ENCODE measurements at places on chromosomes 3 and 15.

DNA sequence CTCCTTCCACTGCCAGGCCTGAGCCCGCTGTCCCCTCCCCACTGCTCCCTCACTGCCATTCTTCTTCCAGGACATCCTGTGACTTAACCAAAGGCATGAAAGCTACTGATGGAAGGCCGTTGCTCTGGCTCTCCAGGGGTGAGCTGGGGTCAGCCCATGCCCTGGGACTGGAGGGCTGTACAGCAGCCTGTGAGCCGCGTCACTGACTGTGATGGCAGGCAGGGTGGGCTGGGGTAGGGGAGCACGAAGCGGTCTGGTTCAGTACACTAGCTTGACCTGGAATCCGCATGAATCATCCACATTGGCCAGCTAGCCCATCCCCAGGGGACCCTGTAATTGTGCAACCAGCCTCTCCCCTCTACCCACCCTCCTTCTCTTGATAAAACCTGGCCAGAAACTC, 30.8 kb downstream of the CORO2B start:
- DNase-seq: no peak

DNA sequence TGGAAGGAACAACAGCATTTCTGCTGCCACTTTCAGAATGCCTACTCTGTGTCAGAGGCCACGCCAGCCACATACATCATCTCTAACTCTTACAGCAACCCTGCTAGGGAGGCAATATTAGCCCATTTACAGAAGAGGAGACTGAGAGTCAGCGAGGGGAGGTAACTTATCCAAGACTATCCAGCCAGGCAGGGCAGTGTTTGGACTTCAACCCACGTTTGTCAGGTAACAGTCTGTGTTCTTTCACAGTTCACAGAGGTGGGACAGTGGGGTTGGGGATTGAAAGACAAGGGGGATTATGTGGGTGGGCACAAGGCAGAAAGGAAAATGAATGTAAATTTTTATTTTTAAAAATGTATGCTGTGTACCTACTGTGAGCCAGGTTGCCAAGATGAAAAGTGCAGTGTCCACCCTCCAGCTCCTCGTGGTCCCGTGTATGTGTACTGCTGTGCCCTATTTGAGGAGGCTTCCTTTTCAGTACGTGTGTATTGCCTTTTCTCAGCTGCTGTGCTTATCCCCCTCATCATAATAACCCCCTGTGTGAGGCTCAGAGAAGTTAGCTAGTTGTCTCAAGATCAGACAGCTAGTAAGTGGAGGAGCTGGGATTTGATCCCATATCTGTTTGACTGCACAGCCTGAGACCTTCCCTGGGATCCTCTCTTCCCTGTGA, 16.5 kb upstream of the ATP2B2 start:
- no peak for DNase-seq

DNA sequence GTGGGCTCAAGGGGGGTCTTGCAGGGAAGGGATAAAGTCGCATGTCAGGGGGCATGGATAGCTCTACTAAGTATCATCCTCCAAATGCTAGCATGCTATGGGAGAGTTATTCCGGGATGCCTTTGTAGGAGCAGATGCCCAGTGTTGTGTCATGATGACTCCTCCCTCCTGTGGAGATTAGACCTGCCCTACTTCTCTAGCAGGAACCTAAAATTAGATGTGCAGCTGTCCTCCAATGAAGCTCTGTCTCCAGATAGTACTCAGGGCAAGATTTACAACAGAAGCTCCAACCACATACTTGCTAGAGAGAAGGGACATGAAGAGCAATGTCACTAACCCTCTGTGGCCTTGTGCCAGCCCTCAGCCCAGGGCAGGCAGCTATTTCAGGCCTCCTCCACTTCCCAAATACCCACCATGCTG, 82.5 kb downstream of the AGBL1 start:
- no peak for DNase-seq

DNA sequence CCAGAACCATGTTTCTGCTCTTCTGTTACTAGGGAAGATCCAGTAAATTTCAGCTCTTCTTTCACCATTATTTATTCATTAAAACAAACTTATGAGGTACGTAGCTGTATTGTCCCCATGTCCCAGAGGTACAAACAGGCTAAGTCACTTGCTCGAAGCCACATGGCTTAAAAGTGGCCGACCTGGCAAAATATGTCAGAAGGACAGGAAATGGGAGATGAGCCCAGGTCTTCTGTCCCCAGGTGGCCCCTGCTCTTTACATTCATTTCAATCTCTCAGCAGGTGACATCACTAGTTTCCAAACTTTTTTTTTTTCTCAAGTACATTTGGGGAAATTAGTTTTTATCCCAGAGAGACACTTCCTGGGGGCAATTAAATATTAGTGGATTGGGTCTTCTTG, 34.1 kb upstream of the LPP start:
- no peak for DNase-seq

GRCh38 chr3:151625086-151625485, 108.6 kb upstream of the AADACL2 start:
- DNase-seq: no peak

- no peak for DNase-seq
Observed at GRCh38 chr3:41320953-41321641, 121.8 kb downstream of the CTNNB1 start.

- peak; percentile 5 for DNase-seq
Observed at GRCh38 chr3:140051019-140051957, 116.3 kb downstream of the CLSTN2 start.

DNA sequence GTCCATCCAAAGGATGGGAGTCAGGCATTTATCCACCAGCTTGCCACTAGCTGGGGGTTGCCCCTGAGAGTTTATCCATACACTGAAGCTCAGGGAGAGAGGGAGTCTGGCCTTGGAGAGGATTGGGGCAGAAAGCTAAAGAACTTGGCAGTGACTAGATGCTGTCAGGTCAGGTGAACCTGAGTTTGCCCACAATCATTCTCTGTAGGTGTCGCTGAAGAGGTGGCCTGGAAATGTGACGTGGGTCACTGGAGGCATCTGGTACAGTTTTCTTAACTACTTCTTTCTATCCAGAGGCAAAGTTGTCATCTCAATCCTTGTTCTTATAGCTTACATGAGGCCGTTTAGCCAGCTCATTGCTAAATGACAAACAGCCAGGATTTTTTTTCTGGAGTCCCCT, 298.0 kb upstream of the CTNNB1 start:
- no peak for DNase-seq

GRCh38 chr15:25718597-25718996, 144.5 kb downstream of the ATP10A start:
- DNase-seq: no peak

GRCh38 chr3:124791142-124791541, 60.9 kb downstream of the UMPS start:
- no peak for DNase-seq

DNA sequence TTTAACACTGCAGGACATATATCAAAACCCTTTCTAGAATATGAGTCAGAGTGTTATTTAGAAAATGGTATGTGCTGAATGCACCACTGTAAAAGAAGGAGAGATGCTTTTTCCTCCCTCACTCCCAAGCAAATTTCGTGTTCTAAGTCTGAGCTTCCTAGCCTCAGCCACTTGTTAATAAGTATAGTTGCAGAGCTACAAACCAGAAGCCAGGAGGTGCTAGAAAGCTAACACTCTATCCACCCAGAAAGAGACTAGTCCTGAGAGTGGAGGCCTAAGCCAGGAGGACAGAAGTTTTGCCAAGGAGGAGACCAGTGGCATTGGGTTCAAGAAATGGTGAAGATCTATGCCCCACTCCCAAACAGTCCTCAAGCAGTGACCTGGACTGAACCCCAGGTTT, 40.5 kb upstream of the GYG1 start:
- DNase-seq: no peak

GRCh38 chr15:84949043-84949442, 32.6 kb upstream of the PDE8A start:
- DNase-seq: no peak

DNA sequence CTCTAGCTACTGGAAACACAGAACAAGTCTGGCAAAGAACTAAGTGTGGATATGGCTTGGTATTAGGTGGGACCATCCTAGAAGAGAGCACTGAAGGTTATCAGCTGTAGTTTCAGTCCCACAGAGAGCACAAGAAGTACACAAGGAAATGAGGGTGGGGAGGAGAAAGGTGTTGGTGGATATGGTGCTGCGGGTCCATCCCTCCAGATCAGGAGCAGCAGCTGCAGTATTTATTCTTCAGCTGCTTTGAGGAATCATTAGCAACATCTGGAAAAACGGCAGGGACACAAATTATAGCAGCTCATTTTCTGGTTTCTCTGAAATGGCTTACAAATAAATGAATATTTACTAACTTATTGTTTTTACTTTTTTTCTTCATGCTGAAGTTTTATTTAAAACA, 29.0 kb downstream of the CD80 start:
- no peak for DNase-seq

- no peak for DNase-seq
Observed at GRCh38 chr3:3134750-3135448, 8.2 kb downstream of the TRNT1 start.

DNA sequence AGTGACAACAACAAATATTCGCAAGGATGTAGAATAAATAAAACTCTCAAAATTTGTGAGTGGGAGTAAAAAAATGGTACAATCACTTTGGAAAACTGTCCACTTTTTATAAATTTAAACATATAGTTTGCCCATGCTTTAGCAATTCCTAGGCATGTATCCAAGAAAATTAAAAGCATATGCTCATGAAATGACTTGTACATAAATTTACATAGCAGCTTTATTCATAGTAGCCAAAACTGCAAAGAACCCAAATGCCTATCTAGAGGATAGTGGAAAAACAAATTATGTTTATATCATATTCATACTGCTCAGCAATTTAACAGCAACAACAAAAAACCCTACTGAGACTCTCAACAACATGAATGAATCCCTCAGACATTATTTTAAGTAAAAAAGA, 363.6 kb upstream of the CCDC54 start:
- DNase-seq: no peak

GRCh38 chr3:195033531-195034091, 237.3 kb downstream of the XXYLT1 start:
- DNase-seq: no peak

GRCh38 chr15:40307421-40308211, at the start of gene PLCB2:
TSS of gene PLCB2 (minus strand) at chr15:40307935. CDS start at chr15:40307672, 263 bp downstream.
- DNase-seq: no peak
